ENCODE measurements at places on chromosomes 16 and 17.
A peak's percentile ranks its signal among the peaks of the same experiment; 100 is the strongest.

DNA sequence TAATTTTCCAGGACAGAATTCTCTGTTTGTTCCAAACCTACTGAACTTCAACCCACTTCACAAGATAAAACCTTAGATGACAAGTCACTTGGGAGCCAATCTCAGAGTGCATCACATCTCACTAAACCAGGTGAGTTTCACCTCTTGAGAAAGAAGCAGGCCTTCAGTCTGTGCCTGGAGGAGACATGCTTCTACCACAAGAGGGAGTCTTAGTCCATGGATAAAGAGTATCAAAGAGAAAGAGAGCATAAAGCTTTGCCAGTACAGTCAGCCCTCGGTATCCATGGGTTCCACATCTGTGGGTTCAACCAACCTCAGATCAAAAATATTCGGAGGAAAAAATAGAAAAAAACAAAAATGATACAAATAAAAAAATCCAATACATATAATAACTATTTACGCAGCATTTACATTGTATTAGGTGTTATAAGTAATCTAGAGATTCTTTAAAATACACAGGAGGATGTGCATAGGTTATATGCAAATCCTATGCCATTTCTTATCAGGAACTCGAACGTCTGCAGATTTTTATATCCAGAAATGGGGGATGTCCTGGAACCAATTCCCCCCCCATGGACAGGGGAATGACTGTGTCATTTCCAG is 37.7 kb downstream of the DUSP14 start:
- no peak for DNase-seq

DNA sequence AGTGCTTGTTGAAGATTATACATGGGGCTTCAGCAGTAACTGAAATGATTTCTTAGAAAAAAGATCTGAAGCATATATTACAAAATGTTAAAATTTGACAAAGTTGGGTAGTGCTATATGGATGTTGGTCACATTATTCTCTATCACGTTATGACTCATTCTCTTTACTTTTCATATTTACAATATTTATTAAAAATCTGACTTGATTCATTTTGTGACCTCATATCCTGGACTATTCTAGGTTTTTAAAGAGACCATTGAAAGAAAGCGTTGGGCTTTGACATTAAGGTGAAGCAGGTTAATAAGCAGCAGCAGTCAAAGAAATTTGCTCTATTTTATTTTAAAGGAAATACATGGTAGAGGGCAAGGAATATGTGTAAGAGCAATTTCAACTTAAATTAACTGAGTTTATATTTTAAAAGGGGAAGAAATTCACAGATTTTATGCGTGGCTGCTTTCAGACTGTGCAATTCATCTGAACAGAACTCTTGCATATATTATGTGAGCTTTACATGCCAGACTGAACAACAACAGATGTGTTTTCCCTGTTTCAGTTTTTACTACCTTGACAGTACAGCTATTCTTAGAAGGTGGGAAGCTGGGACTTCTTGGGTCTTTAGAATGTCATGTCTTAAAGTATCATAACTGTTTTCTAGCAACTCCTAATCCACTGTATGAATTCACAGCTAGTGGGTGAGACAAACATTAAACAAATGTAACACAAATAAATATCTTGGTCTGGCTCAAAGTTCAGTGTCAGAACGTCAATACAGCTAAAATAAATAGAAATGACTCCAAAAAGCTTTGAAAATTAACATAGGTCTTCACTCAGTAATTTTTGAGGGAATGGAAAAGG is 10.4 kb upstream of the FAM20A start:
- DNase-seq: no peak

- DNase-seq: no peak
Observed at GRCh38 chr17:79039171-79039570, 15.2 kb downstream of the C1QTNF1 start.

DNA sequence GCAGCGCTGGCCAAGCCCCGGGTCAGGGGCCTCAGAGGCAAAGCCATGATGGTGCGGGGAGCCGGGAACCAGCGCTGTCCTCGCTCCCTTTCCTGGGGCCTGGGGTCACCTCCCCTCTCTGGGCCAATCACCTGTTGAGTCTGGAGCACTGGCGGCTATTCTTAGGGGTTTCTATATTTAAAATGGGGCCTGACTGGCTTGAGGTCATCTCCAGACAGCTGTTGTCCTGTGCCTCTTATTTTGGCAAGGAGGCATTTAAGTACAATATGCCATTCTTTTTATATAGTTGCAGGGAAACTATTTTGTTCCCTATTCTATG is at the start of gene COX6A2:
TSS of gene COX6A2 (minus strand) at position 82 of the 319 bp plus-strand sequence. CDS start at position 47, 35 bp downstream.
- DNase-seq: no peak

- DNase-seq: no peak
Observed at GRCh38 chr16:85611194-85611443, 2.0 kb upstream of the GSE1 start.

- DNase-seq: no peak
Observed at GRCh38 chr17:28125526-28126378, 83.3 kb downstream of the NLK start.

DNA sequence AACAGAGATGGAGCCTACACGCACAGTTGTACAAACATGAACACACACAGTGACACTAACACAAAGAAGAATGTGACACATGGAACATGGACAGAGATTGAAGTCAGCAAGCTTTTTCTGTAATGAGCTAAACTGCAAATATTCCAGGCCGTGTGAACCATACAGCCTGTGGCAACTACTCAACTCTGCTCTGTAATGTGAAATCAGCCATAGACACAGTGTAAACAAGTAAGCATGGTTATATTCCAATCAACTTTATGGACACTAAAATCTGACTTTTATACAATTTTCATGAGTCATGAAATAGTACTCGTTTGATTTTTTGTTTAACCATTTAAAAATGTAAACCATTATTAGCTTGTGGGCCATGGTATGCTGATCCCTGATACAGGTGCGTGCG is 120.2 kb downstream of the SMG6 start:
- DNase-seq: no peak

GRCh38 chr16:12494661-12495060 is 309.0 kb downstream of the CPPED1 start:
- no peak for DNase-seq

DNA sequence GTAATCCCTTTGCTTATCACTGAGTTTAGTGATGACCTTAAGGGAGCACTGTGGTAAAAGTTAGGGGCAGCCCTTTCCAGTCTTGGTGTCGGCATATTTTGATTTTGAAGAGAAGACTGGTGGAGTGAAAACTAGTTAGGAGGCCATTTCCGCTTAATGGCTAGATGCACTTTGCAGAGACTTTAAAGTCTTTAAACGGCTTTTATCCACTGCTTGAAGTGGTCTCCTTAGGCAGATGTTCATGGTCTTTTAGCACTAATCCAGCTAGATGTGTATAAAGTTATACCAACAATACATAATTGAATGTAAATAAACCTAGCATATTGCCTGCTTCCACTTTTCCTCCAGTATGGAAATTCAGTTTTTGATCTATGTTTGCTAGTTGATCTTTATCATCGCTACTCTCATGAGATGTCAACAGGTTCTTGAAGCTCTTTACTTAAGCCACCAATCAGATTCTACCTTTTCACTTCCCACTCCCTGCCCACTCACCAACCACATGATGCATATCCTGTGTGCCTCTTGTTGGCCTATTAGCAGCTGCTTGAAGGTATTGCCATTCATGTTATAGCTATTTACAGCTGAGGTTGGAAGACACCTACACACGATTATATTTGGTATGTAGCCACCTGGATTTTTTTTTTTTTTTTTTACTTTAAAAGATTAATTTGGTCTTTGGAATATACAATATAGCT is 132.0 kb downstream of the NLK start:
- DNase-seq: no peak

DNA sequence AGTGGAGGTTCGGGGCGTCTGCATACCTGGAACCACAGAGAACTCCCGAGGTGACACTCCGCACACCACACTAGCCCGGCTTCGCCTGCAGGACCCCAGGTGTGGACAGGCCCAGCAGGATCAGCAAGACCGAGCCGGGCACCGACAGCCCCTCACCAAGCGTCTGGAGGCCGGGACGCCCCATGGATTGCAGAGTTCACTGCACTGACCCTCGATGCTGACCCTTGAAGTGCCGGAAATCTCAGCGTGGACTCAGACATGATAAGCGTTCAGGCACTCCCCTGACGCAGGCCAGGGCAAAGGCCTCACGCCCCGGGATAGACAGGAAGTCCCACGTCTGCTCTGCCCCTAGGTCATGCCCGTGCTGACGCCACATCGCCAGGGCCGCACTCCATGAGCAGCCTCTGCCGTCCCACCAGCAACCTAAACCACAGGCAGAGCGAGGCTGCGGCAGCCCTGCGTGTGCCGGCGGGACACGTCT is 26.0 kb downstream of the ACSF3 start:
- no peak for DNase-seq

- DNase-seq: no peak
Observed at GRCh38 chr16:24854607-24855171, 8.9 kb downstream of the SLC5A11 start.

DNA sequence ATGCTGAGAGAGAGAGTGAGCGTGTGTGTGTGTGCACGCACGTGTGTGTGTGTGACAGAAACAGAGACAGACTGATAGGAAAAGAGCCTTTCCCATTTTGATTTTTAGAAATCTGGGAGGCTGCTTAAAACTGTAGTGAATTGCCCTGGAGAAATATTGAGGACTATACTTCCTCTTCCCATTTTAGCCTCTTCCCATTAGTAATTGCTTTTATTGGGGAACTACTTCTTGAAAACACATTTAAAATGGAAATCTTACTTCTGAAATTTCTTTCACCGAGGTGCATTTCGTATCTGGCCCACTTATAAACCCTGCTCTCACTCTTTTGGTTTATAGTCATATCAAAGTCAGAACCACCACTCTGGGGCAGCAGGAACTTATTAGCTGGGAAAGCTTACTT is 47.1 kb downstream of the NUP93 start:
- no peak for DNase-seq

DNA sequence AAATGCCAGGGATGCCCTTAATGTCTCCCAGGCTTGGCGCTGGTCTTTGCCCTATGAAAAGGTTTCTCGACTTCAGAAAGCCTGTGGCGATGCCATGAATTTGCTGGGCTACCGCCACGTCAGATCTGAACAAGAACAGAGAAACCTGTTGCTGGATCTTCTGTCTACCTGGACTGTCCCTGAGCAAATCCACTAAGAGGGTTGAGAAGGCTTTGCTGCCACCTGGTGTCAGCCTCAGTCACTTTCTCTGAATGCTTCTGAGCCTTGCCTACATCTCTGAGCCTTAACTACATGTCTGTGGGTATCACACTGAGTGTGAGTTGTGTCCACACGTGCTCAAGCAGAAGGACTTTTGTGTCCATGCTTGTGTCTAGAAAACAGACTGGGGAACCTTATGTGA is 11.4 kb downstream of the CHST4 start:
- DNase-seq: peak; percentile 63

- DNase-seq: no peak
Observed at GRCh38 chr17:75285123-75285522, 4.1 kb downstream of the SLC25A19 start.

DNA sequence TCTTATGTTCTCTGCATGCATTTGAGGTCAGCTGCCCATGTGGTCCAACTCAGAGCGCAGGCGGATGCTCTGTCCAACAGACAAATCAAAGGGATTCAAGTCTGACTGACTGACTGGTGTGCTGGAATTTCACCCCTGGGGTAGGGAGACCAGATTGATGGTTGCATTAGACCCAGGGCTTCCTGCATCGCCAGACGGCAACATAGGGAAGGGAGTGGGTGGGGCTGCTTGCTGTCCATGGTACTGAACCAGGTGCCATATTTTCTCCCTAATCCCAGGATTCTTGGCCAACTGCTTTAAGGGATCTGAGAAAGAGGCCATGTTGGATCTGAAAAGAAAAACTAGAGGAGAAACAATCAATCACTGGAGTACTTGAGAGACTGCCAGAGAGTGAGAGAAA is 332.0 kb downstream of the XYLT1 start:
- no peak for DNase-seq

- no peak for DNase-seq
Observed at GRCh38 chr16:50697881-50698767, 4.7 kb downstream of the NOD2 start.

GRCh38 chr17:64982139-64982915 is 63.0 kb upstream of the LRRC37A3 start:
- DNase-seq: no peak

DNA sequence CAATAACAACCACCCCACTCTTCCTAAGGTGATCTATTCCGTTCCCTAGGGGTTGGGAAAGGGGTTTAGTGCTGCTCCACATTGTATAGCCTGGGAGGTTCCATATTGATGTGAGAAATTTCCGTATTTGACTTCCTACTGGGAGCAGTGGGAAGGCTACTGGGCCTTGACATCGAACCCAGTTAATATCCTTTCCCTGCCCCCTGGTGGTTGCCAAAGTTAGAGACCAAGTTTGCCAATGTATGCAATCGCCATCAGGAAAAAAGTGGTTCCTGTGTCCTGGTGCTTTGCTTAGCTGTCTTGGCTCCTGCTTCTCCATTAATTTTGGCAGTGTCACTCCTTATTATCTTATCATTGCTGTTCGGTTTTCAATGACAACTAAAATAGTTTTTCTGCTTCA is 914.9 kb downstream of the KCNJ2 start:
- peak; percentile 54 for DNase-seq

DNA sequence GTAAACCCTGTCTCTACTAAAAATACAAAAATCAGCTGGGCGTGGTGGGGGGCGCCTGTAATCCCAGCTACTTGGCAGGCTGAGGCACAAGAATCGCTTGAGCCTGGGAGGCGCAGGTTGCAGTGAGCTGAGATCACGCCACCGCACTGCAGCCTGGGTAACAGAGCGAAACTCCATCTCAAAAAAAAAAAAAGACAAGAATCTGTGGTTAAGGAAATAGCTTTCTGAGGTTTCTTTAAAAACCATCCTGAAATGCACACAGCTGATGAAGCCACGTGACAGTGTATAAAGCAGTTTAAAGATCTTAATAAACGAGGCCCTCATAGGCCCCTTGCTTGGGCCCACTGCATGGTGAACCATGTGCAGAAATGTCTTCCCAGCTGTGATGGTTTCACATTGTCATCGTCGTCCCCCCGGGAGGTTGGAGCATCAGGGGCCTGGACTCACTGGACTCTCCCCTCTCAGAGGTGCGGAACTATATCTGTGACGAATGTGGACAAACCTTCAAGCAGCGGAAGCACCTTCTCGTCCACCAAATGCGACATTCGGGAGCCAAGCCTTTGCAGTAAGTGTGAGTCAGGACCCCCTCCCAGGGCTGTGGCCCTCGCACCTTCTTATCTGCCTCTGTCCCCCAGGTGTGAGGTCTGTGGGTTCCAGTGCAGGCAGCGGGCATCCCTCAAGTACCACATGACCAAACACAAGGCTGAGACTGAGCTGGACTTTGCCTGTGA is 16.2 kb downstream of the ZNF276 start:
- DNase-seq: no peak

DNA sequence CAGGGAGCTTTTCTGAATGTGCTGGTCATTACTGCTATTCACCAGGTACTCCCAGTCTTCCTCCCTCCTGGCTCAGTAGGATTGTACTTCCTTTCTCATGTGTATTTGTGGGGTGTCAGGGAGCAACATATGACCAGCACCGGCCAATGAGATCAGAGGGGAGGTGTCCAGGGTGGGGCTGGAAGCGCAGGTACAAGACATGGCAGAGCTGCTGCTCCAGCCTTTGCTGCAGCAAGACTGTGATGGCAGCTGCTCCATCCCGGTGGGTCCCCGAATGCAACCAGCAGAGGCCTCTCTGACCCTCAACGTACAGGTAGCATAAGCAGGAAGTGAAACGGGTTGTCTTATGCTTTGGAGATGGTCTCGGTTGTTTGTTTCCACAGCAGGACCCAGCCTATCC is 53.8 kb upstream of the CACNG5 start:
- DNase-seq: no peak

All from left lobe of liver (tissue), 2 donors.